ENCODE measurements at places on chromosomes 2 and 18. TPM values are rescaled to one million over a fixed set of nuclear protein-coding genes. Genes with fewer than 3 reads are reported as not detected.

- no peak for DNase-seq
Observed at GRCh38 chr18:44918142-44918476, 237.4 kb downstream of the SETBP1 start.

DNA sequence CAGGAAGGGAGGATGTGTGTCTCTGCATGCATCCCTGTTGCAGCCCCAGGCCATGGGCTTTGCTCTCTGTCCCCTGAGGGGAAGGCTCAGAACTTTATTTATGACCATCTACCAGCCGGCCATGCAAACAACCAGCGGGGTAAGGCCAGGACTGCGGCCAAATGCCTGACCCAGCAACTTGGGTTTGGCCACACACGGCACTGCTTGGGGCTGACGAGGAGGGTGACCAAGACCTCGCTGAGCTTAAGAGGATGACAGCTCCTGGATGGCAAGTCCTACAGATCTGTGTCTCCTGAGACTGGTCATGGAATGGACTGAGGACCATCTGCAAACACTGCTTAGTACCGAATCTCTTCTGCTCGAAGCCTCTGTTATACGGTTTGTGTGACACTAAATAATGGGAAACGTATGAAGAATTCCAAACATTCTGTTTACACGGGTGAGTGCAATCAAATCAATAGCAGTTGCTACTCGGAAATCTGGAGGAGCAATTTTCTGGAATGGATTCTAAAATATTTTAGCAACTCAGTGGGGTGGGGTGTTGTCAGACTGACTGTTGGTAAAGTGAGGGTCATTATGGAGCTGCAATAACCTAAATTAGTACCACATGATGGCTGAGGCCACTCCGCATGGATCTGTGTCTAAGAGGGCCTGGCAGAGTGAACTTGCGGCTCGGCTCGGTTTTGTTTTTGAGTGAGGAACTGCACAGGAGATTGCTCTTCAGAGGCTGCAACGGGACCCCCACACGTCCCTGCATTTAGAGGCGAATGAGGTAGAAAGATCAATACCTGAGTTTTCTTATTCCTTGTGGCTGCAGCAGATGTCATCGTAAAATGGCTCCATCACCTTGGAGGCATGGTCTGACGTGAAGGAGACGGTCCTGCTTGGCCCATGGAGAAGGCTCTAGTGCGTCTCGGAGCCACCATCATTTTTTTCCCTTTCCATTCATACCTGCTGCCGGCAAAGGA is 26.6 kb downstream of the TMEM18 start:
- DNase-seq: no peak

DNA sequence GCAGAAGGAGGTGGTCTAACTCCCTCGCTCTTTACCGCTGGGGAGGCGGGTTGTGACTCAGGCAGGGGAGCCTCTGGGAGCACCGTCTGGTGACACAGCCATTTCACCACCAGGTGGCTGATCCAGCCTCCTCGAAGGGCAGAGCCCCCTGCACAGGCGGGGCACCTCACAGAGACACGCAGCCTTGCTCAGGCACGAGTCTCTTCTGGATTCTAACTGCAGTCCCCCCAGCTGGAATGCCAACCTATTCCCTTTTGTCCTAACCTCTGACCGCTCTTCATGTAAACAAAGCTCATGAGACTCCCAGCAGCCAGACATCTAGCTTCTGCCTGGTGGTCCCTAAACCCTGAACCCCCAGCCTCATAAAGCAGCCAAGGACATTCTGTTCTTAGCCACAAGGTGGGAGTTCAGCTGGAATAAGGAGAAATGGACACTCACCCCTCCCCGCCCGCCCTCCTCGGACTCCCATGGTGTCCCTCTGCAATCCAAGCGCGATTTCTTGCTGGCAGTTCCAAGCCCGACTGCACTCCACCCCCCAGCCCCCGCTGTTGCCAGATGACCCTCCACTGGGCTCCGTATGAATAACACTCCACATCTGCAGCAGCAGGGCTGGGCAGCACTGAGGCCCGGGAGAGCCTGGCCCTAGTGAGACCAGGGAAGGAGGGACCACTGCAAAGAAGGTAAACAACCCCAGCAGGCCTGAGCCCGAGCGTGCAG is 84.3 kb downstream of the TNS1 start:
- DNase-seq: peak; percentile 74

GRCh38 chr2:210207929-210208328 is 17.3 kb downstream of the ACADL start:
- DNase-seq: no peak

DNA sequence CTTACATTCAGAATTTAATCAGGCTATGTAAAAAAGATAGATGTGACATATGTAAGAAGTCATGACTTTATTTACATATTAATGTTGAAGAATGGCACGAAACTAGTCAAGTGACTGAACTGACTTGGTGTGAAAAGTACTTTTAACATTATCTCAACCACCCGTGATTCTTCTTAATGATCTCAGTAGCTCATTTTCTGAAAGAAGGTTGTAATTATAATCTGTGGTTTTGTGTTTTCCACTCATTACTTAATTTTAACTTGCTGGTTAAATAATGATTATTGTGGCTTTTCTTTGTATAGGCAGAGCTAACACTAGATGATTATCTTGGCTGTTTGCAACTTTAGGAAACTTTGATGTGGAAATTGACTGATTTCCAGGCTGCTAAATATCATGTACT is 18.5 kb downstream of the KCNJ13 start:
- DNase-seq: no peak

DNA sequence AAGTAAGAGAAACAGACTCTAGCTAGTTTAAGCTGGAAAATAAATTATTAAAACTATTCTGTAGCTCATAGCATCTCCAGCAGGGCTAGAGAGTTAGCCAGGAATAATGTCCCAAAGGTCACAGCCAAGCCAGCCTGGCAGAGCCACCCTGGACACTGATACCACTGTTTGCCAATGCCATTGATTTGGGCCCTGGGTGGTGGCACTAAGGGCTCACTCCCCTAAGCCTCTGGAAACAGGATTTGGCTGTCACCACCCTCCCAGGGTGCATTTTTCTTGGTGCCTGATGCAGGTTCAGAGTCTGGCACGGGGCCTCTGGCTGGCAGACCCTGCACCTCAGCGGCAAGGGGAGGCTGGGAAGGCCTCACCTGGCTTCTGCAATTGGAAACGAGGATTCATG is 7.1 kb downstream of the SH2D6 start:
- no peak for DNase-seq

The SUPT7L gene
- 30.4 TPM for total RNA-seq

The EFHD1 gene
- total RNA-seq: 2.8 TPM

The RGPD4 gene
- 0.07 TPM for total RNA-seq

The GAL3ST2 gene
- total RNA-seq: 0.37 TPM

All from H9 (cell line).